ENCODE measurements at places on chromosomes 13 and 19.

DNA sequence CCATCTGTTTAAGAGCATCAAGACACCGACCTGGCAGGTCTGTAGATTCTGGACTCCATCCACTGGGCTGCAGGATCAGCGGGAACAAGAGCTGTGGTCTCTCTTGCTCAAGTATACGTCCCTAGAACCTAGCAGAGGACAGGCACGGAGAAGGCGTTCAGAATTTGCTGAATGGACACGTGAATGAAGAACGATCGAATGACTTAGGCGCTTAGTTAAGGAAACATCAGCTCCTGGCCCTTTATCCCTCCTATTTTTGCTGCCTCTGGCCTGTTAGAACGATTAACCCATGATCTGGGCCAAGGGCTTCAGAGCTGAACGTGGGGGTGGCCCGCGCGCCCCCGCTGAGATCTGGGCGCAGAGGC, 953 bp downstream of the DZIP1 start:
- peak; percentile 31 for DNase-seq

DNA sequence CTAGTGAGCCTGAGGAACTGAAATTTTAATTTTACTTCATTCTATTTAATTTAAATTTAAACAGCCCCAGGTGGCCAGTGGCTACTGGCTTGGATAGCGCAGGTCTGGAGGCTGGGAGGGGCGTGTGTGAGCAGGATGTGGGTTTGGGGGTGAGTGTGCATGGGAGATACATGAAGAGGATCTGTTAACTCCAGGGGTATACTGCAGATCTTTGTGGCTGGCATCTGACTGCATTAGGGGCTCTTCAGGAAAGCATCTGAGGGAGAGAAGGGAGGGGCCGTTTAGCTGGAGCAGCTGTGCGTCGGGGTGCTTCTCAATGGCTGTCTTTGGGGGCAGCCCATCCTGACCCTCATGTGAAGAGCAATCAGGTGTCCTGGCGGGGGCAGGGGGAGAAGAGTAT, 6.8 kb downstream of the SHANK1 start:
- DNase-seq: no peak

DNA sequence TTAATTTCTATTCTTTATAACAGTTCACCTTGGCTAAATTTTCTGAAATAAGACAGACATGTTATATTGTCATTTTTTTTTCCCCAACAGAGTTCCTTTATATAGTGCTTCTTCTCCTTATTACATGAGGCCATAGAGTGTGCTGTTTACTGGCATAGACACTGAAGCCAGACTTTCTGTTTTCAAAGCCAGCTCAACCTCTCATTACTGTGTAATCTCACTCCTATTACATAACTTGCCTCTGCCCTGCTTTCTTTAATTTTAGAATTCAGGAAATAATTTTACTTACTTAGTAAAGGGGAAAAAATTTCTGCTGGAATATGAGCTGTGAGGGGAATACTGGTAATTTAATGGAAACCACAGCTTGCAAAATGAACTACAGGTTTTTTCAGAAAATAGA, 1380.4 kb downstream of the SLITRK1 start:
- DNase-seq: no peak

DNA sequence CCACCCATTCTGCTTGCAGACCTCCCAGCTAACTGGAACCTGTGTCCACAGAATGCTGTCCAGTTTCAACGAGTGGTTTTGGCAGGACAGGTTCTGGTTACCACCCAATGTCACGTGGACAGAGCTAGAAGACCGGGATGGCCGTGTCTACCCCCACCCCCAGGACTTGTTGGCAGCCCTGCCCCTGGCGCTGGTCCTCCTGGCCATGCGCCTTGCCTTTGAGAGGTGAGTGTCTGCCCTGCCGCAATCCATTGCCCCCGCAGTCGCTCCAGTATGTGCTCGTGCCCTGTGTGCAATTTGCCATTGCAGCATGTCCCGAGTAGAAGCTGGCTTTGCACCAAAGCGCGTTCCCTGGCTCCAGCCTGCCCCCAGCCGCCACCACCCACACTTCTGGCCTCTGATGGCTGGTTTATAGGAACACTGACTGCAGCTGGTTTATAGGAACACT, 41.9 kb downstream of the CERS4 start:
- DNase-seq: no peak
